ENCODE measurements at places on chromosomes 7 and 10. TPM values are rescaled to one million over a fixed set of nuclear protein-coding genes. Genes with fewer than 3 reads are reported as not detected.
A peak's percentile ranks its signal among the peaks of the same experiment; 100 is the strongest.

DNA sequence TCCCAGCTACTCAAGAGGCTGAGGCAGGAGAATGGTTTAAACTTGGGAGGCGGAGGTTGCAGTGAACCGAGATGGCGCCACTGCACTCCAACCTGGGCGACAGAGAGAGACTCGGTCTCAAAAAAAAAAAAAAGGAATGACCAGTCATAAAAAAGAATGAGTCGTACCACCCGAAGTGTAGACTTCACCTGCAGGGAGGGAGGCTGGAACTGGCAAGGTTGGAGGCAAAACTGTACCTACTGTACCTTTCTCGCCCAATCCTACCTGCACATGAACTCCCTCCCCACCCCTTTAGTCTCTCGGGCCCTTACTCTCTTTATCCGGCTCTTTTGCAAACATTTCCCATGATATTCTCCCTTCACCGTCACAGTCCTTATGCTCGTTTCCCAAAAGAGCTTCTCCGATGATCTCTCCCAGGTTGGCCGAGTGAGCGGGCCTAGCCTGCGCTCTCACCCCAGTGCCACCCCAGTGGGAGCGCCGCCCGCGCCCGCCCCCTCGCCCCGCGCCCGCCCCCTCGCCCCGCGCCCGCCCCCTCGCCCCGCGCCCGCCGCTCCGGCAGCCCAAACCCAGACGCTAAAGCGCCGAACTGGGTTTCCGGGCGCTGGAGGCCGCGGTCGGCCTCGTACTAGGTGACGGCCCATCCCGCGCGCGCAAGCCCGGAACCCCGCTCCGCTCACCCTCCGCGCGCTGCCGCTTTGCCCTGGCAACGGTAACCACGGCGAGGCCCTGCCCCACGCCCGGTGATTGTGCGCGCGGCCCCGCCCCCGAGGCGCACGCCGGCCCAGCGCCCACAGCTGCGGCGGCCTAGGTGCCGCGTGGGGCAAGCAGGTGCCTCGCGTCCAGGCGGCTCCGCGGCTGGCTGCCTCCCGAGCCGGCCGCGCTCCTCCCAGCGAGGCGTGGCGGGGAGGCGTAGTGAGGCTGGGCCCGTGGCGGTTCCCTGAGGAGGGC is at the start of gene SMKR1:
TSS of gene SMKR1 (plus strand) at position 772 of the 948 bp plus-strand sequence. CDS start 294 bp downstream, outside the sequence.
- peak; percentile 83 for DNase-seq

DNA sequence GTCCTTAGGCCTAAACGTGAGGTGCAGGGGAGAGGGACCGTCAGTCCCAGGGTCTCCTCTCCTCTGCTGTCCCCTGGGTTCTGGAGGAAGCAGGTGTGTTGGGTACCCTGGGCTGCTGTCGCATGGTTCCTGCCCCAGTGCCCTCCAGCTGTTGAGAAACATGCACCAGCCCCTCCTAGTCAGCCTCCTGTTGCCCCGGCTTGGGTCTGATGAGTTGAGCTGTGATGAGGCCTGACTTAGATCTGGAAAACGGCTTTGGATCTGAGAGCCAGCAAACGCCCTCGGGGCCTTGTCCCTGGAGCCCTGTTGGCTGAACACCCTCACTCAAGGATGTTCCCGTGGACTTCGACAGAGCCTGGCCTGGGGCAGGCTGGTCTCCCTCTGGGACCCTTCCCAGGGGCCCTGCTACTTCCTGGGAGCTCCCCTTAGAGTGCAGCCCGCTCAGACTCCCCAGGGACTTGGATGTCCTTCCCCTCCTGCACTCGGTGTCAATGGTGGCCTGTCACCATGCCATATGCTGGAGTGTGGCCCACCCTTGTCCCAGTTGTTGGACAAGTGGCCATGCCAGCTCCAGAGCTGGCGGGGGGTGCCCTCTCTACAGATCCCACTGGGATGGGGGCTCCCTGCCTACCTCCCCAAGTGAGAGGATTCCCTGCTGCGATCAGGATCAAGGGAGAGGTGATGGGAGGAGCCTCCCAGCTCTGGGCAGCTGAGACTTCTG is 12.3 kb downstream of the ZNF316 start:
- no peak for DNase-seq

GRCh38 chr7:141698247-141699015 is 3.5 kb downstream of the DENND11 start:
- no peak for DNase-seq

- no peak for DNase-seq
These were observed 61.7 kb downstream of the CSGALNACT2 start for GRCh38 chr10:43199684-43200537.

DNA sequence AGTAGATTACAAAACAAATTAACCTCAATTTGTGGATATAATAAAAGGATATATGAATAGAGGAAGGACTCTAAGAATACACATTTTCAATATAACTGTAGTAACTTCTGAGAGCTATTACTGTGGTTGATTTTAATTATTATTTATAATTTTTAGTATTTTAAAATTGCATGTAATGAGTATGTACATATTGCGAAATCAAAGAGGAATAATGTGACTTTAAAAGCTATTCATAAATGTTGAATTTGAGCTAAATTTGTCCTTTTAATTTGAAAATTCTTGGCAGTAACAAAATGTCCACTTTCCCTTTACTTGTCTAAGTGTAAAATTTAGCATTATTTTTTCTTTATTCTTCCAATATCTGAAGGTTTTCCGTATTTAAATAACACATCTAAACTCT is 750.6 kb upstream of the PCDH15 start:
- DNase-seq = no peak

DNA sequence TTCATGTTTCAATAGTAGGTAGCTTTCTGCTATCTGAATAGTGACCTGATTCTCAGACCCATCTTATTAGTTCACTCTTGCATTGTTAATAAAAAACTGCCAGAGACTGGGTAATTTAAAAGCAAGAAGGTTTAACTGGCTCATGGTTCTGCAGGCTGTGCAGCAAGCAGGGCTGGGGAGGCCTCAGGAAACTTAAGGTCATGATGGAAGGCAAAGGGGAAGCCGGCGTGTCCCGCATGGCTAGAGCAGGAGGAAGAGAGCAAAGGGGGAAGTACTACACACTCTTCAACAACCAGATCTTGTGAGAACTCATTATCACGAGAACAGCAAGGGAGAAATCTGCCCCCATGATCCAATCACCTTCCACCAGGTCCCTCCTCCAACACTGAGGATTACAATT is 185.2 kb upstream of the PITRM1 start:
- DNase-seq = no peak

The SLC13A1 gene
- not detected for total RNA-seq

Measured in suprapubic skin (tissue), 4 donors.